ENCODE measurements at places on chromosomes 1 and 21. TPM values are rescaled to one million over a fixed set of nuclear protein-coding genes. Genes with fewer than 3 reads are reported as not detected.

PLA2G2E gene
- total RNA-seq: not detected

ZBTB8A gene
- 7.2 TPM for total RNA-seq

ANGPTL1 gene
- total RNA-seq: not detected

FNBP1L gene
- 39.2 TPM for total RNA-seq

AK5 gene
- total RNA-seq: 1.7 TPM

AKR7A3 gene
- 0.50 TPM for total RNA-seq

CYP4X1 gene
- under 0.01 TPM for total RNA-seq

KCNT2 gene
- total RNA-seq: not detected

REG4 gene
- total RNA-seq: not detected

C8A gene
- not detected for total RNA-seq

FAAH gene
- total RNA-seq: 14.7 TPM

JAM2 gene
- not detected for total RNA-seq

LRRC53 gene
- not detected for total RNA-seq

TSPAN1 gene
- total RNA-seq: 155 TPM

GCSAML gene
- total RNA-seq: not detected

Measured in mammary epithelial cell (primary cell).